ENCODE measurements at places on chromosomes 13 and 19. TPM values are rescaled to one million over a fixed set of nuclear protein-coding genes. Genes with fewer than 3 reads are reported as not detected.

GRCh38 chr19:14517446-14517839 lies 754 bp downstream of the DNAJB1 start:
- no peak for DNase-seq

DNA sequence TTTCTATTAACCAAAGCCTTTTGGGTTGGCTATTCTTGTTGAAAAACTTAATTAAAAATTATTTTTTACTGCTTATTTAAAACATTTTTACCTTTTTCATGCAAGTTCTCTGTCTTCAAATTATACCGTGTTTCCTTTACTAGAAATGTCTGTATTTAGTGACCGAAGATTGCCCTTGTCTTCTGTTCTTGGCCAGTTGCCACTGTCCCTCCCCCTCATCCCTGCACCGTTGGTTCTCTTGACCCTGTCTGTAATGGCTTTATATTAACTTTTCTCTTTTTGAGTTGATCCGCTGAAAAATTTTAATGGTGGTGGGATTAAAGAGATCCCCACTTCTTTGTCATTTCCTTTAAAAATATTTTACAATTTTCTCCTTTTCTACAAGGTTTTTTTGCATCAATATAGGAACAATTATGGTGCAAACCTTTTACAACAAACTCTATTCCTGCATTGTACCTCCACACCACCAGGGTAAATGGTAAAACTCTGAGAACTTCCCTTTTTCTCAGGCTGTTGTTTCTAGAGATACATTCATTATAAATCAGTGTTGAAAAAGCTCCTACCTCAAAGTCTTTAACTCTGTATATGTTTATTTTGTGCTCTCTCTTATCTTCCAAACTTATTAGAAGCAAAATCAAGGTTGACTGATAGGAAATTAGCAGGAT lies 12.9 kb upstream of the RNF113B start:
- peak; percentile 27 for DNase-seq

DNA sequence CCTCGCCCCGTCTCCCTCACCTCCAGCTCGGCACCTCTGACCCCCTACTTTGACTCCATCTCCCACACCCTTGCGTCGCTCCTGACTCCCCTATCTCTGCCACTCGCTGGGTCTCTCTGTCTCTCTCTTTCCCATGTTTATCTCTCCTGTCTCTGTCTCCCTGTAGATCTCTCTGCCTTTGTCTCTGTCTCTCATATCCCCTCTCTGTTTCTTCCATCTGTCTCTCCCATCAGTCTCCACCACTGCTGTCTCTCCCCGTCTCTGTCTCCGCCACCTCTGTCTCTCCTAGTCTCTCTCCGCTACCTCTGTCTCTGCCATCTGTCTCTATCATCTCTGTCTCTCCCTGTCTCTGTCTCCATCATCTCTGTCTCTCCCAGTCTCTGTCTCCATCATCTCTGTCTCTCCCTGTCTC lies 12.4 kb upstream of the BBC3 start:
- DNase-seq, result no peak

DNA sequence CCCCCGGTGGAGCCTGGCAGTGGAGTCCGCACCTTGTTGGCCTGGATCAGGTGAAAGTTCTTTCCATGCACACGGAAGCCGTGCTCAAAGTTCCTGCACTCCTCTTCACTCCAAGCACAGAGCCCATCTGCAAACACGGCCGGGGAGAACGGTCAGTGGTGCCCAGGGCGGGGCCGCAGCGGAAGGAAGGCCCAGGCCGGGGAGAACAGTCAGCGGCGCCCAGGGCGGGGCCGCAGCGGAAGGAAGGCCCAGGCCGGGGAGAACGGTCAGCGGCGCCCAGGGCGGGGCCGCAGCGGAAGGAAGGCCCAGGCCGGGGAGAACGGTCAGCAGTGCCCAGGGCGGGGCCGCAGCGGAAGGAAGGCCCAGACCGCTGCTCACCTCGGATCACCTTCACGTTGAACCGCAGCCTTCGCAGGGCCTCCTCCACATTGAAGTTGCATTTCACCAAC lies 20.6 kb upstream of the PLPP2 start:
- DNase-seq, result peak; percentile 4

DNA sequence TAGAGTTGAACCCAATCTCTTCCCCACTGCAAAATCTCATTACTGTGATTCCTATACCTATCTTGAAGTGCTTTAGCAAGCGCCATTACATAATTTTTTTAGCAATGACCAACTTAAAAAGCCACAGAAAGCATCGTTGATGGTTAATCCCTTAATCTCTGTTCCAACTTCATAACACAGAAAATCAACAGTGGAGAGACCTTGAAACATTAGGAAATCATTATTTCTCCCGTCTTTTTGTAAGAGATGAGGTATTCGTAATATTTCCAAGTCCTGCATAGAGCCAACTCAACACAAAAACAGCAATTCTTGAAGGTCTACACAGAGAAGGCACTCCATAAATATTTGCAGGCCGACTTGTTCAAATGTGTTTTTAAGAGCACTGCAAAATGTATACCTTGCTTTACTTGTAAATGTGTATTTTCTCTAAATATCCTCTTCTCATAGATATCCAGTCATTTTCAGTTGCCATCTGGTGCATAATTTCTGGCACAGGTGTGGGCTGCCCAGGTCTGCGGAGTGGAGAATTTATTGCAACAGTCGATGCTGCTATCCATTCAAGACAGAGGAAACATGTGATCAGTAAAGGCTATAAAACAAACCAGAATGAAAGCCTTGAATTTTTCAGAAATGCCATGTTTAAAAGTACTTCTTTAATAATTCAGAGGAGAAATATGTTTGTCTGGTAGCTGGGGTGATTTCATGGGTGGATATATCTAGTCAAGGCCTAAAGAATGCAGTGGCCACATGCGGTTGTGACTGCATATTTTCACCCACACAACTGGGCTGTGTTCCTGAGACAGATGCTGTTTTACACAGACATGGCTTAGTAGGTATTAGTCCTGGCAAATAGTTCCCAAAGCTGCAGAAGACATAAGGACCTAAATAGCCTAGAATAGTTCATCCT lies 234.3 kb upstream of the STARD13 start:
- no peak for DNase-seq

GRCh38 chr13:32384702-32385101 lies 43.2 kb downstream of the N4BP2L1 start:
- DNase-seq, result no peak

DNA sequence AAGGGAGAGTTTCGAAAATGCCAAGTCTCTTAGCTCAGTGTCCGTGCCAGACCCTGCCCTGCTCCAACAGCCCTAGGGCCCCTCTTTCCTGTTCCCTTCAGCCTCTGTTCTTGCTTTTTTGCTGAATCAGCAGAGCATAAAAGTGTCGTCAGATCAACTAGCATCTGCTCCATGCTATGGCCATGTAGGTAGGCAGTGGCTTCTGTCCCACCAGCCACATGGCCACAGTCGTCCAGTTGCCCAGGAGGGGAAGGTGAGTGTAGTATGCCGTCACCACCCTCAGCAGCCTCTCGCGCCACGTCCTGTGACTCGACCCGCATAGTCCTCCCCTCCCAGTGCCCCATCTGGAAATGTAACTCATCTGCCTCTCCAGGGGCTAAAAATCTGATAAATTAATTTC lies 50.9 kb upstream of the ATP11A start:
- no peak for DNase-seq

GRCh38 chr13:45778882-45779281 lies 72.7 kb downstream of the SIAH3 start:
- DNase-seq, result no peak

DNA sequence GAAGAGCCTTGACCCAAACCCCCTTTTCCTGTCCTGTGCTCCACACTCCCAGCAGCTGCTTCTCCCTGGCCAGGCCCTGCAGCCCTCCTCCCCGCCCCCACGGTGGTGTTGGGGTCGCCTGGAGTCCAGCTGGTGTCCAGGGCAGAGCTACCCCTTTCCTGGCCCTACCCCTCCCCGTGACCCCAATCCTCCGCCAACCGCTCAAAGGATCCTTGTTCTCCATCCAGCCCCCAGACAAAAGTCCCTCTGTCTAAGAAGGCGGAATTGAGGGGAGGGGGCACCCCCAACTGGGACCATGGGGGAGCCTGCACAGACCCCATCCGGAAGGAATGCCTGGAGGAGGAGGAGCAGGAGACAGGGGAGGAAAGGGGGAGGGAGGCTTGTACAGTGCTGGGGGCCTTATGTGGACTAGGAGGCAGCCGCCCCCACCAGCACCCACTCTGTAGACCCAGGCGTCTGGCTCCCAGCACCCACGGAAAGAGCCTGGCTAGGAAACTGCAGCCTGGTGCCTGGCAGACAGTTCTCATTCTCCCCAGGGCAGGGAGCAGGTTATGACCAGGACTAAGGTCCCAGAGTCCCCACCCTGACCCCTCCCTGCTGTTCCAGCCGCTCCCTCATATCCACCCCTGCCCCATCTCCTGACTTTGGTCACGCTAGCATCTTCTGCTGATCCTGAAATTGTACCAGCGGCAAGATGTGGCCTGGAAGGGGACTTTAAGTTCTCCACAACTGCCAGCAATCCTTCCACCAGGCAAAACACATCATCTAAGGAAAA lies at the start of gene FXYD3:
Gene FXYD3, plus strand, starts transcription at position 647 of the 775 bp plus-strand sequence. CDS start 3,554 bp downstream, outside the sequence.
- DNase-seq, result no peak

GRCh38 chr19:27796540-27796939 lies 1416.4 kb downstream of the UQCRFS1 start:
- DNase-seq, result no peak

DNA sequence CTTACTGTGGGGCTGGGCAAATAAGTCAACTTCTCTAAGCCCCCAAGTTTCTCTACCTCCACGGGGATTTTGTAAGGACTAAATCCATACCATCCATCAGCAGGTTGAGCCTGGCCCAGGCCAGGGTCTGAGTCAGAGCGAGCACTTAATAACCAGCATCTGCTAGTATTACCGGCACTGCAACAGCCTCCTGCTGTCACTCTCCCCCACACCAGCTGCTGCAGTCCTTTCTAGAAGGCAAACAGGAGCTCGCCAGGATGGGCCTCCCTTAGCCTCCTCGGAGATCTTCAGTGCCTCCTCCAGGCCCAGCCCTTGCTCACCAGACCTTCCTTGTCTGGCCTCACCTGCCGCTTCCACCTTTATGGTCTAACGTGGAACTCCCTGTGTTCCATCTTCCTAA lies 3.2 kb downstream of the NAPA start:
- no peak for DNase-seq

The ZNF562 gene
- total RNA-seq, result 24.0 TPM

The ZNF837 gene
- total RNA-seq, result 0.32 TPM

The FCER2 gene
- total RNA-seq, result 0.47 TPM

The CKM gene
- 6,422 TPM for total RNA-seq

Measured in heart right ventricle (tissue), 16 donors.